ENCODE measurements at places on chromosomes 3 and 15.

DNA sequence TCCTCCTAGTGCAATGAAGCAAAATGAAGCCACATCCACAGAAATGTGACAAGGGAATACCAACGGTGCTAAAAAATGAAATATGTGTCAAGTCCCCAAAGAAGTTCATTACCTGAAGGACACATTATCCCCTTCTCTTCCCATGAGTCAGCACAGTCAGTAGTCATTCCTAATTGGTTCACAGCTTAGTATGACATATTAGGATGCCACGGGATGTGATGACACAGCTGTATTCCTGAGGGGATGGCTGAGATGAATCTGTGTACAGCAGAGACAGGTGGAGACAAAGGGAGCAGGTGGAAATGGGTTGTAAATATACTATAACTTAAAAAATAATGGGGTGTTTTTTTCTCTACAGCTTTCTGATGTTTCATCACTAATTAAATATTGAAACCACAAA is 273.4 kb downstream of the ARRDC4 start:
- no peak for DNase-seq

- DNase-seq: no peak
These were observed 316.6 kb downstream of the RBMS3 start for GRCh38 chr3:29597376-29598008.

DNA sequence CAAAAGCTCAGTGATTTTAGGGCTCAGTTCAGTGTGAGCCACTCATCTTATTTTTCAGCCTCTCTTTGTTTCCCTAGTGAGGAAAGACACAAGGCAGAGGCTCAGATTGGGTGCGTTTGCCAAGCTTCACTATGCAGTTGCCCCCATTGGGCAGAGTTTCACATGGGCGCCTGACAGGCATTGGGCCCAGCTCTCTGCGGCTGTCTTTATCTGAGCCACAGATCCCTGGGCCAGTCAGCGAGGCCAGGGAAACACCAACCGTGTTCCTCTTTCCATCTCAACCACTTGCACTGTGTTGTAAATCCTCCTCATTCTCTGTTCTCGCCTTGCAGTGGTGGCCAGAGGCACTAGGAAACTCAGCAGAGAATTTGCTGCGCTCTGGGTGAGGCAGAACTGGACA is 10.8 kb downstream of the ESYT3 start:
- no peak for DNase-seq

DNA sequence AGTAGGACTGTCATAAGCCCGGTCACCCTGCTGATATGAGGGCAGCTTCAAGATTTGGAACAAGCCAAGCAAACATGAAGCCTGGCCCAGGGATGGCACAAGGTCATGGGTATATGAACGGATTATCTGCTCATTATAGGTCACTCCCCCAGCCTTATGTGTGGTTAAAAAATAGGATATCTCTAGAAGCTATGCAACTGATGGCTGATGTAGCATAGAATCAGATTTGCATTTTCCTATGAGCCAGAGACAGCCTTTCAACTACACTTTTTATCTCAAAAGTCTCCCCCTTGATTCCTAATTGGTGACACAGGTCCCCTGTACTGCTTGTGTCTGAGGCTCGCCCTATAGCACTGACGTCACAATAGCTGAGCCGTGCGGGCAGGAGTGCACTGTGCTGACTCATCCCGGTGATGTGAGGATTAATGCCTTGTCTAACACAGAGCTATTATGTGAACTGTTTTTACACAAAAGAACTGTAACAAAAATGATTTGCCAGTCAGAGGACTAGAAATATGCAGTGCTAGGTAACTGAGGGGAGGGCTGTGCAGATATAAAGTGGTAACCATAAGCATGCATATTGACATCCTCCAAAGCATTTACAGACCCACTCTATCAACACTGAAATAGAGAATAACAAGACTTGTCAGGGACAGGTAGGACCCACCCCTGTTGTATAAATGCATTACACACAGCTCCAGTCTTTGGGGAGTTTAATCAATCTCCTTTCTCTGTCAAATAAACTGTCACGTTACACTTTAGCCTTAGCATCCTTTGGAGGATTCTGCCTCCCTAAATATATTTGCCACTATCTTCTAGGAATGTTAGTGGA is 204.9 kb downstream of the TIGIT start:
- DNase-seq: no peak

DNA sequence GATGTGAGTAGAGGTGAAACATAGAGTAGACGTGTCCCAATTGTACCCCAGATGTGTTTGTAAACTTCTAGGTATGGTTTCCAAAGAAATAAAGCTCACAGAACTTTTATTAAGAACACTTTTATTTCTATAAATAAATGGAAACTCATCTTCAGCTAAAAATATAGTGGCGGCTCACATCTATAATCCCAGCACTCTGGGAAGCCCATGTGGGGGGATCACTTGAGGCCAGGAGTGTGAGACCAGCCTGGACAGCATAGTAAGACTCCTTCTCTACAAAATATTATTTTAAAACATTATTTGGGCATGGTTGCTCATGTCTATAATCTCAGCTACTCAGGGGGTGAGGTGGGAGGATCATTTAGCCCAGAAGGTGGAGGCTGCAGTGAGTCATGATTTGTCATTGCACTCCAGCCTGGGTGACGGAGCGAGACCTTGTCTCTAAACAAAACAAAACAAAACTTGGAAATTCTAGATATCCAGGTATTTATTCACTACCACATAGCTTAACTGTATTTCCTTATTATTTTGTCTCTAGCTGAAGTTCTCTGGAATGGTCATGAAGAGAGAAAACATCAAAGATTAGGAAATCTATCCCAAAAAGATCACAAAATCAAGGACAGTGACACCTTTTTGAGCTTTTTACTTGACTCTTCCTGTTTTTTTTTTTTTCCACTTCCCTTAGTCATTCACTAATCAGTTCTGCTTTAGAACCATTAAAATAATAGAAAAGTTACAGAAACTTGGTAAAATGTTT is 258.1 kb downstream of the TIGIT start:
- DNase-seq: no peak

- DNase-seq: no peak
These were observed 265.5 kb upstream of the TBC1D5 start for GRCh38 chr3:18007980-18008379.

DNA sequence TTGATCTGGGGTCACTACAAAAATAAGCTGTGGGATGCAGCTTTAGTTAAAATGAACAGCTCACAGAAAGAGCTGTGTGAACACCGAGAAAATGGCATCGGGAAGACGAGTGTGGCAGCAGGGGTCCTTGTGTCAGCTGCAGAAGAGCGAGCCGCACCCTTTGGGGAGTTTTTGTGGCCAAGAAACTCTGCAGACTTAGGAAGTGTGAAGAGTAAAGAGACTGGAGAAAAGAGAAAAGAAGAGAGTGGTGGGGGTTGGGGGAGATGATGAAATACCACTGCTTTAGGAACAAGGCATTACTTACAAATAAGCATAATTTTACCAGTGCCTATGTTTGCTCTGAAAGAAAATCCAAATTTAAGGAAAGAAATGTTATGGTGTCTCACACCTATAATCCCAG is 147.8 kb downstream of the LRRC28 start:
- no peak for DNase-seq

DNA sequence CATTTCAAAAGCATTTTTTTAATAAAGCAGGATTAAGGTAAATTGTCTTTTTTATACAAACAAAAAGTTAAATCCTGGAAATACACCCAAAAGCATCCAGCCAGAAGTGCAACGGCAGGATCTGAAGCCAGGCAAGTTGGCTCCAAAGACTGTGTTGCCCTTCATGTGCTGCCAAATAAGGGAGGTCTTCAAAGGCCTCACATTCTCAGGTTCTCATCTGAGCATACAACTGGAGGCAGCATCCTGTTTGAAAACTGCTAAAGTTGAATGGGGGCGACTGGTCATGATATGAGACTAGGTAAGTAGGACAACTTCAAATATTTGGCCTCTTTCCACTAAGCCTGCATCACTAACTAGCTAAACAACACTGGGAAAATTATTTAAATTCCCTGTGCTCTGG is 52.2 kb downstream of the IMPG2 start:
- no peak for DNase-seq
